ENCODE measurements at places on chromosomes 12 and 14.
A peak's percentile ranks its signal among the peaks of the same experiment; 100 is the strongest.

- DNase-seq: no peak
Measured at GRCh38 chr12:15534322-15534721, 212.0 kb downstream of the PTPRO start.

GRCh38 chr12:3117144-3117581 lies 40.0 kb downstream of the TSPAN9 start:
- DNase-seq: no peak

DNA sequence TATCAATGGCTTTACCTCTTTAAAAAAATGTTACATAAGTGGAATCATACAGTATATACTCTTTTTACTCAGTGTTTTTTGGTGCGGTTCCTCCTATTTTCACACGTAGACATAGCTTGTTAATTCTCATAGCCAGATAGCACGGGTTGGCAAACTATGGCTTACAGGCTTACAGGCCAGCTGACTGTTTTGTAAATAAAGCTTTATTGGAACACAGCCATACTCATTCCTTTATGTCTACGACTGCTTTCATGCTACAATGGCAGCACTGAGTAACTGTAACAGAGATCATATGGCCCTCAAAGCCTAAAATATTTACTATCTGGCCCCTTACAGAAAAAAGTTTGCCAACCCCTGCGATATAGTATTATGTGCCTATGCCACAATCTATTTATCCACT lies 5.8 kb upstream of the DAAM1 start:
- DNase-seq: no peak

DNA sequence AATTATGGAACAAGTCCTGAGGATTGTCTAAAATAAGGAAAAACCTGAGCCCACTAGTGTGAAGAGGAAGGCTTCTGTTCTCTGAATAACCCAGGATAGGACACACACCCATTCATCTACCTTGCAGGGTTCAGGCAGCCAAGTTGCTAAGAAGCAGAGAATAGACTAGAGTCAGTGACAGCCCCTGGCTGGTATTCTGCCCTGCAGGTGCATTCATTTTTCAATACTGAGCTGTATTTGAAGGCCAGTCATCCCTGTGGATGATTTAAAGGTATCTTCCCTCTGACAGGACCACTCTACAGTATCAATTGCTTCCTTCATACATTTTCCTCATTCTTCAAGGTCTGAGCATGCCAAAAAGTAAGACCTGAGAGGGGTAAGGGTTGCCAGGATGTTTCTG lies 22.9 kb downstream of the WNT5B start:
- no peak for DNase-seq

- DNase-seq: no peak
Measured at GRCh38 chr12:121224591-121224990, 14.7 kb downstream of the P2RX4 start.

GRCh38 chr12:66964629-66965028 lies 285.8 kb upstream of the GRIP1 start:
- no peak for DNase-seq

GRCh38 chr14:69284170-69284569 lies 24.2 kb downstream of the GALNT16 start:
- DNase-seq: no peak

DNA sequence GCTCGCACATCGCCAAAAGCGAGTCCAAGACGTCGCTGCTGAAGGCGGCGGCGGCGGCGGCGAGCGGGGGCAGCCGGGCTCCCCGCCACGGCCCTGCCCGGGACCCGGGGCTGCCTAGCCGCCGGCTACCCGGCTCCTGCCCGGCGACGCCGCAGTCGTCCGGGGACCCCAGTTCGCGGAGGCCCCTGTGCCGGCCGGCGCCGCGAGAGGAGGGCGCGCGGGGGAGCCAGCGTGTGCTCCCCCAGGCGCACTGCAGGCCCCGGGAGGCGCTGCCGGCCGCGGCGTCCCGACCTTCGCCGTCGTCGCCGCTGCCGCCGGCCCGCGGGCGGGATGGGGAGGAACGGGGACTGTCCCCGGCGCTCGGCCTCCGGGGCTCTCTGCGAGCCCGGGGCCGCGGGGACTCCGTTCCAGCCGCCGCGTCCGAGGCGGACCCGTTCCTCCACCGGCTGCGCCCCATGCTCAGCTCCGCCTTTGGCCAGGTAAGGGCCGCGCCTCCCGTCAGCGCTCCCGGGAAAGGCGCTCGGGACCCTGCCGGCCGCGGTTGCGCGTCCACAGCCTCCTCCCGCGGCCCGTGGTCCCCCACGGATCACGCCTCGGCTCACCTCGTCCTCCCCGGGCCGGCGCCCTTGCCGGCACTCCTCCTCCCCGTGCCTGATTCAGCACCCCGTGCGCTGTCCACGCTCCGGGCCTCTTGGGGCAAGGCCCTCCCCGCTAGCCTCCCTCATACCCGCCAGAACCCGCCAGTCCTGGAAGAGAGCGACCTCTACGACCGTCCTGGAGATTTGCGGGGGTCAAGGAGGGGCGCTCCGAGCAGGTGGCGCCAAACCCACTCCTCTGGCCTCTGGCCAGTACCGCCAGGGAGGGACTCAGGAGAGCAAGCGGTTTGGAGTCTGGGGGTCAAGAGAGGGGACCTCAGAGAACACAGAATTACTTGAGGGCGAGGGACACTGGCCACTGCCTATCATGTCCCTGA lies 721 bp downstream of the CABP1 start:
- DNase-seq: peak; percentile 28

DNA sequence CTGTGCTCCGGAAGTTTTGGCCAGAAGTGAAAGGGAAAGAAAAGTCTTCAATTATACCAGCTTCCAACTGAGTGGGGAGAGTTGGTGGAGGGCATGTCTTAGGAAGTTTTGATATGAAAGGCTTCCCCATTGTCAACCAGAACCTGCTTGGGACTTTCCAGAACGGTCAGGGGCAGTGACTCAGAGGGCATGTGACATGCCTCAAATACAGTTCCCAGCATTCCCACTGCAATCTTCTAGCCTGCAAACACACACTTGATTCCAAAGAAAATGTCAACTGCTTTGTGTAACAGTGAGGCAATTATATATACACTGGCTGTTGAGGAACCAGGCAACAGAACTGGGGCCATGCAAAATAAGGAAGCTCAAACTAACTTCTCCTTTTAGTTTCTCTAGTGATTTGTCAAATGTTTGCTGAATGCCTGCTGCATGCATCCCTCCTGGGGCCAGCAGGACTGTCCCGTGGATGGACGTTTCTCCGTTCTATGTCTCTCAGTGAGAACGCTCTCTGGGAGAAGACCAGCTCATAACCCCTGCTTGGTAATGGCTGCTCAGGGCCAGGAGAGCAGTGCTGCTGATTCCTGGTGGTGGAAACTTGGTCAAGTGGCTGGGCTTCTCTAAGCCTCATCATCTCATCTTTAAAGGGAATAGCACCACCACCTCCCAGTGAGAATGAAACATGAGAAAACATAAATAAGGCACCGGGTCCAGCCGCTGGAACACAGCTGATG lies 18.3 kb downstream of the SLC25A47 start:
- no peak for DNase-seq

DNA sequence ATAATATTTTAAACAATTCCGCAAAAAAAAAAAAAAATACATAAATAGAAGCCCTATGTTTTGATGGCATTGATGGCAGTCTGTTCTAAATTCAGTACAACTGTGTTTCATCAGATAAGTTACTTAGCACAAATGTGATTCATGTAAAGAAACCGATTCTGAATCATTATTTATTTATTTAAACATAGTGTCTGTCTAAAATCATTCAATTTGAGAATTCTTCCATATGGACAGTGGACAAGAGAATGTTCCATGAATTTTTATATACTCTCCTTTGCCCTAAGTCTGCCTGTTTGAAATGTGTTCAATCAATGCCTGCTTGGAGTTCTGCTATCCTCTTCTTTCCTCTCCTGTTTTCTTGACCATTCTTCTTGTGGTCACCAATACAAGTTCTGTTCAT lies 126.5 kb downstream of the PDE3A start:
- no peak for DNase-seq

DNA sequence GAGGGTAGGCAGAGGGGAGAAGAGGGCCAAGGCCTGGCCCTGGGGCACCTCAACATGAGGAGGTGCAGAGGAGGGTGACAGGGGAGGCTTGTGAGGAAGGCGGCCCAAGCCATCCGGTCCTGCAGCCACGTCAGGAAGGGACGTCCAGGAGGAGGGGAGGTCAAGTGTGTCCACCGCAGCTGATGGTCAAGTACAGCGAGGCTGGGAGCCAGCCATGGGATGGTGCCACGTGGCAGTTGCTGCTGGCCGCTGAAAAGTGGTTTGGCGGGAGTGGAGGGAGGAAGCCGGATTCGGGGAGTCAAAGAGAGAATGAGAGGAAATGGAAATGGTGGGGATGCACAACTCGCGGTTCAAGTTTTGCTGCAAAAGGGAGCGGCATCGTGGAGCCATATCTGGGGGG lies 41.2 kb downstream of the PRIMA1 start:
- no peak for DNase-seq

GRCh38 chr12:131055596-131056233 lies 102.0 kb downstream of the ADGRD1 start:
- DNase-seq: no peak

- DNase-seq: no peak
Measured at GRCh38 chr12:50621399-50622300, 116.9 kb downstream of the DIP2B start.

GRCh38 chr12:107291018-107291417 lies 197.7 kb upstream of the CRY1 start:
- no peak for DNase-seq

GRCh38 chr12:56528846-56529245 lies 7.2 kb downstream of the RBMS2 start:
- no peak for DNase-seq

DNA sequence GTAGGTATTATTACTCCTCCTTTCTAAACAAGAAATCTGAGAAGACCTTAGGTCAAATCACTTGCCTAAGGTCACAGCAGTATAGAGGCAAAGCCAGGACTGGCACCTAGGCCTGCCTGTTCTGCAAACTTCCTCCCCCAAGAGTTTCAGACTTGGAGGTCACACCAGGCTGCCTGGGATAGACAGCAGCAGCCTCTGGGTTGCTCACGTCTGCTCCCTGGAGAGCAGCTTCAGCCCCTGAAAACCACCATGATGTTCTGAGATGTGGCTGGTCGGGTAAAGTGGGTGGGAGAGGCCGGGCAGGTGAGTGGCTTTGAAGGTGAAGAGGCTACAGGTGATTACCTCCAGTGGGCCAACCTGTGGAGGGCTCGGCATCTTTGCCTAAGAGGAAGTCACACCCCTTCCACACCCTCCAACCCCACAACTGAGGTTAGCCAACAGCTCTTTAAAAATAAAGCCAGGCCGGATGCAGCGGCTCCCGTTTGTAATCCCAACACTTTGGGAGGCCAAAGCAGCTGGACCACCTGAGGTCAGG lies 37.0 kb upstream of the PNMA1 start:
- DNase-seq: no peak

DNA sequence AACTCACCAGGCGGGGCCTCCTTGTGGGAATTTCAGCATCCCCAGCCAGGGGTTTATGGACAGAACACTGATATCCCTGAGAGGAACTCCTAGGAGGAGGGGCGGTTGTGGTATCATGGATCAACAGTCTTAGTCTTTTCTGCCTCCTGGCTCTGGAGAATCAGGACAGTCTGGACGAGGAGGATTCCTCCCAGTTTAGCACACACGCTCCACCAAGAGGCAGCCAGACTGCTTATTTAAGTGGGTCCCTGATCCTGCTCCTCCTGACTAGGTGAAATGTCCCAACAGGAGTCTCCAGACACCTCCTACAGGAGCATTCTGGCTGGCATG lies 10.4 kb upstream of the ZNF705A start:
- DNase-seq: no peak

DNA sequence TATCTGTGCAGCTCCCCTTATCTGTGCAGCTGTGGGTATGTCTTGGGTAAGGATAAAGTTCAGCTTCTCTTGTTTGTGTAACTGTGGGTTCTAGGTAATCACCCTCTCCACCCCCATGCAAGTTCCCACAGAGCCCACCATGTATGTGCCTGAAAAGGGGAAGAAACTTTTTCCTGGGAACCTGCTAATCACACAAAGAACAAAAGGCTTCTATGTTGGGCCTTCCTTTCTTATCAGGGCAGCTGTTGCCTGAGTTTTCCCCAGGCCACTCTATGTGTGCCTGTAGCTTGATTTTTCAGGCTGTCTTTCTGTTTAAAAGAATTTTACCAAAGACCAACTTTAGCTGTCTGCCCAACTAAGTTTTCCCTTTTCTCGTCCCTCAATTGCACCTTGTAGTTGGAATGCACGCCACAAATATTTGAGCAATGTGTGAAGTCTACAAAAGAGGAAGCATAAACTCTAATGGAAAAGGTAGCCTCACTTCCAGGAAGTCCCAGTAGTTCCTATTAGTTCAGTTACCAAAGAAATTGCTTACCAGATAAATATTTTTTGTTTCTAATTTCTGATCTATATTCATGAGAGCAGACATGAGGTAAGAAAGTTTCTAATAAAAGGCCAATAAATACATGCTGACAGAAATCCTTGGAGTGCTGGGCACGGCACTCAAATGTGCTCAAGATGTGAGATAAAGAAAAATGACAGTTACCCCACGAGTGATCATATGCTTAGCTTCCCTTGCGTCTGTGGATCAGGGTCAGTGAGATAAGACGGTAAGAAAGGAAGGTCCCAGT lies 2.7 kb upstream of the GALC start:
- no peak for DNase-seq

- DNase-seq: no peak
Measured at GRCh38 chr14:32934073-32934880, 4.4 kb upstream of the NPAS3 start.

GRCh38 chr12:76586764-76587395 lies 27.3 kb upstream of the OSBPL8 start:
- no peak for DNase-seq

- DNase-seq: no peak
Measured at GRCh38 chr12:119666900-119667576, 895 bp upstream of the PRKAB1 start.

- peak; percentile 31 for DNase-seq
Measured at GRCh38 chr12:55930771-55931316, at the start of gene DGKA. TSS of gene DGKA (plus strand) at chr12:55931162. CDS start at chr12:55936504, 5,342 bp downstream.

DNA sequence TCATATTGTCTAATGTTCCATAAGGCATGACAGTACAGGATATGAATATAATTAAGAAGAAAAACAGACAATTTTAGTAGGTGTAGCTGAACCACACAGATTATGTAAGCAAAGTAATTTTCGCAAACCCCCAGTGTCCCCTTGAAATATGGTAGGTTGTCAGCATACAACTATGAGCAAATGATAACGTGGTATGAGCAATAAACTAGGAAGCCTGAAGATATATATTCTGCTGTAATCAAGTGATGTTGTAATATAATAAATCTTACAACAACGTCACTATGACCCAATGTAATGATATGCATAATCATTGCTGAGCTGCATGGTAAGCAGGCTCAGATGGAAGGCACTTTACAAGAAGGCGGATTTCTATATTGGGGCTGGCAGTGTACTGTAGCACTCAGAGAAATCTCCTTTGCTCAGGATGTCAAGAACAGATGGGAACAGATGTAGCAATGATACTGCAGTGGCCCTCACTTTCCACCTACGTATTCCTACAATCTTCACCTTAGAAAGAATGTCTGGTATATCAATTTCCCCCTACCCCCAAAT lies 47.8 kb upstream of the MYF6 start:
- no peak for DNase-seq

DNA sequence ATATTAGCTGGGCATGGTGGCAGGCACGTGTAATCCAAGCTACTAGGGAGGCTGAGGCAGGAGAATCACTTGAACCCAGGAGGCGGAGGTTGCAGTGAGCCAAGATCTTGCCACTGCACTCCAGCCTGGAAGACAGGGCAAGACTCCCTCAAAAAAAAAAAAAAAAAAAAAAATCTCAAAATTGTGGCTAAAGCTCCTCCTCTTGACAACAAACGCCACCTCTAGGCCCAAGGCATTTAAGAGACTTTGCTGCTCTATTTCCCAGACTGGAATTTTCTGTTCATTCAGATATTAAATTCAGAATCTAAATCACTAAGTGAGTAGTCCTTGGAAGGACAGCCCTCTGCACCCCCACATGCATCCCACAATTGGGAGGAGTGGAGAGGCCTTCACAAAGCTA lies 1.4 kb downstream of the ZFYVE1 start:
- no peak for DNase-seq

All from stimulated activated CD8-positive, alpha-beta memory T cell treated with anti-CD3 and anti-CD28 coated beads, Interleukin-12 subunit alpha, Interleukin-12 subunit beta, amount 100 ng/mL, for 4 hours (primary cell).